ENCODE measurements at places on chromosomes 12 and 14.

DNA sequence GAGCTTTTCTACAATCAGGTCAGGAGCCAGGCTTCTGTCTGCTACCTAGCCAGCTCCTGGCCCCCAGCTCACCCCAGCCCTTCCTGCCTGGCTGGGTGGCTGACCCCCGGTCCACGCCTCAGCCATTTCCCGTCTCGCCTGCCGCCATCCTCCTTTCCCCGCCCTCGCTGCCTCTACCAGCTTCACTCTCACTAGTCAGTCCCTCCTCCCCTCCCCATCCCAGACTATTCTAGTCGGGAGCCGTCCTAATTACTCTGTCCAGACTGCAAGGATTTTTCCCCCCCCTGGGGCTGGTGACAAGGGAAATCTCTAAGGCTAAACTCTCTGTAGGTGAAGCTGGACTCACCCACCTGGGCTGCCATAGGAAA, 825 bp downstream of the DHH start:
- DNase-seq: no peak

DNA sequence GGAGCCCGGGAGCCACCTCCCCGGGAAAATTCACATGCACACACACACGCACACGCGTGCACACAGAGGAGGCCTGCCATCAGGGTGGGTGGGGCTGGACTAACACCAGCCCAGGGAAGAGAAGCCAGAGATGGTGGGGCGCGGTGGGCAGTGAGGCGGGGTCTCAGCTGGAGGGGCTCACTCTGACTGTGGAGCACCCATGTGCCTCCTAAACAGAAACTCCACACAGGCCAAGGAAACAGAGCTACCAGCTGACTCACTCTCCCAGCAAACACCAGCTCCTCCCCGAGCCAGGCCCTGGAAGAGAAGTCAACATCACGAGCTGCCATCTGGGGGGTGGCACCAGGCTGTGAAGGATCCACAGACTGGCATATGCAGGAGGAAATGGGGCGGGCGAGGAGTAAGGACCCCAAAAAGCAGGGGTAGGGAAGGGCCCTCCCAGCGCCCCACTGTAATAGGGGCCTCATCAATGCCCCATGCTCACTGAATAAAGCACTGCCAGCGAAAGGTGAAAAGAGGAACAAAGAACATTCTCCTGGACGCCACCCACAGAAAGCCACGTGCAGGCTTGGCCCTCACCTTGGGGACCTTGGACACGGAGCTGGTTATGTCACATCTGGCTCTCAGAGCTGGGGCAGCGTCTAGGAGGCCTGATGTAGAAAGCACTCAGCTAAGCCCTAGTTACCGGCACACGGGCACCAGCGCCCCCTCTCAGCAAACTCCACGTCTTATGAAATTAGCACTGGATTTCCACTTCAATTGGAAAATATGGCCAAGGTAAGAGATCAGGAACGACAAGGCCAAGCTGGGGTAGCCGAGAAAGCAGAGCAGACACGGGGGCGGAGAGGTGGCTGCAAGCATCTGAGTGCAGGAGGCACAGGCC, 8.4 kb upstream of the INF2 start:
- no peak for DNase-seq

DNA sequence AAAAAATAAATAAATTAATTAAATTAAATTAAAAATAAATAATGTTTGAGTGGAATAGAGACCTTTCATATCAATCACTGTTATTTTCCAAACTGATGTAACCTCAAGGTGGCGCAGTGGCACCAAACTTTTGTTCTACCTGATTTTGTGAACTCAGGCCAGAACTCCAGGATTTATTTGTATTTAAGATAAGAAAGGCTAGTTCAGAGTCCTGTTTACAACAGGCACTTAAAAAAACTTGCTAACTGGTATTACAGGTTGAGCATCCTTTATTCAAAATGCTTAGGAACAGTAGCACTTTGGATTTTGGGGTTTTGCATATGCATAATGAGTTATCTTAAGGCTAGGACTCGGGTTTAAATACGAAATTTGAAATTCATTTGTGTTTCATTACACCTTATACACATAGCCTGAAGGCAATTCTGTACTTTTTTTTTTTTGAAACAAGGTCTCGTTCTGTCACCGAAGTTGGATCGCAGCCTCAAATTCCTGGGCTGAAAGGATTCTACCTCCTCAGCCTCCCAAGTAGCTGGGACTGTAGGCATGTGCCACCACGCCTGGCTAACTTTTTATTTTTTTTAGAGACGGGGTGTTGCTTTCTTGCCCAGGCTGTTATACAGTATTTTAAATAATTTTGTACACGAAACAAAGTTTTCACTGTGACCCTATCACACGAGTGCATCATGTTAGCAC, 32.4 kb downstream of the YY1 start:
- no peak for DNase-seq

DNA sequence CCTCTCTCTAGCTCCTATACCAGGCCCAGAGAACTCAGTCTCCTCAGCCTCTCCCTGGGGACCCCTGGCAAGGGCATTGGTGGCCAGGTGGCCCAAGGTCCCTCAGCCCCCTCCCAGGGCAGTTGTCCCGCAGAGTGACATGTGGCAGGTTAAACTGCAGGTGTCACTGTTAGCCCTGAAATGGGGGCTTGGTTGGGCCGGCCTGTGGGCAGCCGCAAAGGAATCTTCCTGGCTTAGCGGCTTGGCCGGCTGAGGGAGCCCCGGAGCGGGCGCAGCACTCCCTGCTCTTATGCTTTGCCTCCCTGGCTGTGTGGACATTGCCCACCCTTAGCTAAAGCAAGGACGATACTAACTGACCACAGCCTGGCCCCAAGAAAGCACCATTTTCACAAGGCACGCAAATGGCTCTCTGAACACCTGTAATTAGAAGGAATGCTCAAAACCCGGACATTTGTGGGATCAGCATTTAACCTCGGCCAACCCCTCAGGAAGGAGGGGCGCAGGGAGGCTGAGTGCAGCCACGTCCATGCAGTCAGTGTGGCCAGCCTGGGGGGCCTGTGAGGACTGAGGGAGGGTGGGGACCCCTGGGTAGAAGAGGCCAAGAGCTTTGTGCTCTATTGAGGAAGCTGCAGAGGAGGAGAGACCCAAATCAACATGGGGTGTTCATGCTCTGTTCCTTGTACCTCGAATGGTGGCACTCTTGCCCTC, 82.2 kb downstream of the PAPOLA start:
- DNase-seq: peak; percentile 51

- no peak for DNase-seq
Measured at GRCh38 chr14:52108823-52109222, 40.0 kb upstream of the NID2 start.

DNA sequence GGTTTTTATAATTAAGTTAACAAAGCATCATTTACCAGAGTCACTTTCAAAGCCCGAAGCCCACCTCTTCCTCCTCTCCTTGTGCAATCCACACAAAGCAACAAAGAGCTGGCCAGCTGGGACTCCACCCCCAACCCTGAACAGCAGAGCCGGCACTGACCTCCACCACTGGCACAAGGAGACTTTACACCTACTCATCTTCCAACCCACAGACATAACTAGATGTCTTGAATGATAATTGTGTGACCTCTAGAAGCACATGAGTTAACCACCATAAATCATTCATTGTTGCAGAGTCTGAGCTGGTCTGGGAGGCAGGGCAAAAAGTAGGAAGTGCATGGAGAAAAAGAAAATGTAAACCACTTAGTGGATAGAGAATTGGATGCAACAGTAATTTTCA, 72.2 kb downstream of the ST8SIA1 start:
- DNase-seq: no peak

- DNase-seq: no peak
Measured at GRCh38 chr12:53955776-53956250, 1.1 kb downstream of the HOXC12 start.

GRCh38 chr12:58656254-58657009, 263.9 kb downstream of the LRIG3 start:
- no peak for DNase-seq

- DNase-seq: no peak
Measured at GRCh38 chr14:100674897-100675619, 51.6 kb upstream of the DLK1 start.

GRCh38 chr14:85934123-85934885, 404.4 kb downstream of the FLRT2 start:
- peak; percentile 75 for DNase-seq

- no peak for DNase-seq
Measured at GRCh38 chr14:79318371-79318770, 892.9 kb downstream of the DIO2 start.

- DNase-seq: no peak
Measured at GRCh38 chr14:36773558-36773957, 111.9 kb downstream of the PAX9 start.

- DNase-seq: no peak
Measured at GRCh38 chr14:28783664-28784063, 17.1 kb downstream of the FOXG1 start.

- DNase-seq: no peak
Measured at GRCh38 chr12:89023936-89024335, 328.4 kb downstream of the DUSP6 start.

GRCh38 chr12:46787496-46788055, 38.2 kb downstream of the SLC38A4 start:
- DNase-seq: no peak

- no peak for DNase-seq
Measured at GRCh38 chr12:89883630-89884389, 175.2 kb upstream of the ATP2B1 start.

DNA sequence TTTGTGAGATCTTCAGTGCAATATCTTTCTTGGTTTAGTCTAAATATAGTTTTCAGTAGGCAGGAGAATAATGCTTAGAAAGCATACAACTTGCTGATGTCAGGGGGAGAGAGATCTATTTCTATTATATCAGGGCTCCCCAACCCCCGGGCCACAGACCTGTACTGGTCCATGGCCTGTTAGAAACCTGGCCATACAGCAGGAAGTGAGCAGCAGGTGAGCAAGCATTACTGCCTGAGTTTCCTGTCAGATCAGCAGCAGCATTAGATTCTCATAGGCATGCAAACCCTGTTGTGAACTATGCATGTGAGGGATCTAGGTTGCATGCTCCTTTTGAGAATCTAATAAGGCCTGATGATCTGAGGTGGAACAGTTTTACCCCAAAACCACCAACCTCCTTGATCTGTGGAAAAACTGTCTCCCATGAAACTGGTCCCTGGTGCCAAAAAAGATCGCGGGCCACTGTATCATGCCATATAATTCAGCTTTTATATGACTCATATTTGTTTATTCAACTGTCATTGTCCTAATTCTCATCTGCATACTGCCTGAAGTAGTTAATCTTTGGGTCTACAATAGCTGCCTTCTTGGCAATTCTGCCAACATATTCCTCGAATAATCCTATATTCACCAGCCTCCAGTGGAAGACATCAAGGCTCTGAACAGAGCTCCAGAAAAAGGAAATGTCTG, 163.6 kb upstream of the DYRK2 start:
- DNase-seq: no peak

DNA sequence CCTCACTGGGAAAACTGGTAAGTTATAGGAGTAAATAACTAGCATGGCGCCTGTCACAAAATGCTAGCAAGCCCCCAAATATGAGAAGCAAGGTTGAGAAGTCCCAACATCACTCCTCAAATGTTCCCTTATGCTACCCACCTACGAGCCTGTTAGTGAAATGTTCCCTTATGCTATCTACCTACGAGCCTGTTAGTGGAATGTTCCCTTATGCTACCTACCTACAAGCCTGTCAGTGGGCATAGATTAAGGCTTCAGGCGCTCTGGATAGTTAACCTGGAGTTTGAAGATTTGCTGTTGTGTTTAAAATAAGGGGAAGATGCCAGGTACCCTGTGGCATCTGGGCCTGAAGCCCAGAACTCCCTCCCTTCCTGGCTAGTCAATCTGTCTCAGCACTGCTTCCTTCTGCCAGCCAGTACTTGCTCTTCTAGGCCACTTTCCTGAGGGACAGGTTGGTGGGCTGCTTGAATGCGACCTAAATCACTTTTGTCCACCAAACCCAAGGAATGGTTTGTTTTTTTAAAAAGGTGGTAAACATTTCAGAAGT, 67.1 kb upstream of the SINHCAF start:
- no peak for DNase-seq

DNA sequence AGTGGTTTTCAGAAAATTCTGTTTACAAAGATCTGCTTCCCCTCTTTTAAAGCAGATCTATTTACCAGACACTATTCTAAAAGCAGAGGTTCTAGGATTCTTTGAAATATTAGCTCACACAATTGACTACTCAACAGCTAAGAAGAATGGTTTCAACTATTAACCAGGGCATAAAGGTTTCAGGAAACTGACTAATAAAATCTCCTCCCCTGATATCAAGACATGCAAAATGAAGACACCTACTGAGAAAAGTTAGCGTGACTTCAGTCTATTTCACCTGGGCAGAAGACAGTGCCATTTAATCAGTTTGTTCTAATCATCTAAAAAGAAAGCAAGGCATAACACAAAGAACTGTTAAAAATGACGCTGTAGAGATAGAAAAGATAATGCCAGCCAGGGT, 22.2 kb downstream of the DAD1 start:
- no peak for DNase-seq

GRCh38 chr12:114221136-114221833, 184.7 kb downstream of the TBX5 start:
- DNase-seq: no peak

GRCh38 chr14:23114669-23115038, 4.4 kb downstream of the CEBPE start:
- no peak for DNase-seq

- peak; percentile 17 for DNase-seq
Measured at GRCh38 chr14:64971943-64972791, at the start of gene RAB15. RAB15 (minus strand) TSS chr14:64972336; CDS start chr14:64972076, 260 bp downstream.

- no peak for DNase-seq
Measured at GRCh38 chr12:68221497-68221896, 4.1 kb downstream of the IL26 start.

- no peak for DNase-seq
Measured at GRCh38 chr12:124147575-124147974, 147.3 kb upstream of the RFLNA start.
